Upper lobe of right lung (tissue), 1 donor: ENCODE measurements at places on chromosomes 4 and X.
A peak's percentile ranks its signal among the peaks of the same experiment; 100 is the strongest.

GRCh38 chr4:71783972-71784371 lies at the start of gene GC:
GC (minus strand) TSS chr4:71784079; CDS start chr4:71784018, 61 bp downstream.
- no peaks in the 10 kb centered on the region for H3K4me1 ChIP-seq
- no peak within 1 kb of the TSS for H3K27ac ChIP-seq
- no peaks in the 10 kb centered on the region for H3K27me3 ChIP-seq
- H3K36me3 ChIP-seq: no peaks in the 10 kb centered on the region

DNA sequence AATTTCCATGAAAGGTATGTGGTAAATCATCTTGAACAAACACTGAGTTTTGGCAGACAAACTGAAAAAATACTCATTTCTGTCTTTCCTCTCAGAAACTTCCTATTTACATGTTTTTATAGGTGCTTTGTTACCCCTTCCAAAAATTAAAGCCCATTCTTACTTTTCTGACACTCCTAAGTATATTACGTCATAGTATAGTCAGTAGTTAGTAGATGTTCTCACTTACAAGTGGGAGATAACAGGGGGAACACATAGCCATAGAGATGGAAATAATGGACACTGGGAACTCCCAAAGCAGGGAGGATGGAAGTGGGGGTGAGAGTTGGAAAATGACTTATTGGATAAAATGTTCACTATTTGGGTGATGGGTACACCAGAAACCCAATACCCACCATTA lies 28.8 kb downstream of the TXK start:
- no peaks in the 10 kb centered on the region for H3K27me3 ChIP-seq
- no peak overlapping the region for H3K27ac ChIP-seq
- H3K4me1 ChIP-seq: no peaks in the 10 kb centered on the region
- no peak for DNase-seq

GRCh38 chrX:47283015-47283771 lies 50.4 kb downstream of the USP11 start:
- no peaks in the 10 kb centered on the region for H3K4me1 ChIP-seq
- no peak overlapping the region for H3K4me3 ChIP-seq
- no peaks in the 10 kb centered on the region for H3K27me3 ChIP-seq
- no peaks in the 10 kb centered on the region for H3K36me3 ChIP-seq

- no peaks in the 10 kb centered on the region for H3K36me3 ChIP-seq
- H3K4me1 ChIP-seq: no peaks in the 10 kb centered on the region
- DNase-seq: no peak
- H3K4me3 ChIP-seq: no peak overlapping the region
- H3K27ac ChIP-seq: no peak overlapping the region
Observed at GRCh38 chr4:152510349-152511147, 25.3 kb downstream of the FBXW7 start.

GRCh38 chr4:24010994-24011393 lies 121.1 kb upstream of the PPARGC1A start:
- no peaks in the 10 kb centered on the region for H3K27me3 ChIP-seq
- no peak overlapping the region for H3K27ac ChIP-seq
- no peak for DNase-seq
- no peaks in the 10 kb centered on the region for H3K4me1 ChIP-seq
- no peaks in the 10 kb centered on the region for H3K36me3 ChIP-seq
- H3K4me3 ChIP-seq: no peak overlapping the region

DNA sequence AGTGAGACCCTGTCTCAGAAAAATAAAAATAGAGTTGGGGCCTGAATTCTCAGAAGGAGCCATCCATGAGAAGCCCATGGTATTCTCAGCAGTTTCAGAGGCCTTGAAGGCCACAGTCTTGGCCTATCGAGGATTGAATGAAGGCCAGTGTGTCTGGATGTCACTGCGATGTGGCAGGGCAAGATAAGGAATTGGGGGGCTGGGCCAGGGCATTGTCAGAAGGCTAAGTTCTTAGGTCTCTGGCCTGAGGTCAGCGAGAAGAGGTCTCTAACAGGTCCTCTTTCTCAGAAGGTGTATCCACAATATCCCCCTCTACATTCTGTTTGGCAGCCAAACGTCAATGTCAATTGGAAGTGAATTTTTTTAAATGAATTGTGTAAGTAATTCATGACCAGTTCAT lies 5.7 kb downstream of the ZNF275 start:
- H3K27ac ChIP-seq: no peak overlapping the region
- H3K4me3 ChIP-seq: no peak overlapping the region
- H3K27me3 ChIP-seq: no peaks in the 10 kb centered on the region
- H3K4me1 ChIP-seq: no peaks in the 10 kb centered on the region
- DNase-seq: no peak

DNA sequence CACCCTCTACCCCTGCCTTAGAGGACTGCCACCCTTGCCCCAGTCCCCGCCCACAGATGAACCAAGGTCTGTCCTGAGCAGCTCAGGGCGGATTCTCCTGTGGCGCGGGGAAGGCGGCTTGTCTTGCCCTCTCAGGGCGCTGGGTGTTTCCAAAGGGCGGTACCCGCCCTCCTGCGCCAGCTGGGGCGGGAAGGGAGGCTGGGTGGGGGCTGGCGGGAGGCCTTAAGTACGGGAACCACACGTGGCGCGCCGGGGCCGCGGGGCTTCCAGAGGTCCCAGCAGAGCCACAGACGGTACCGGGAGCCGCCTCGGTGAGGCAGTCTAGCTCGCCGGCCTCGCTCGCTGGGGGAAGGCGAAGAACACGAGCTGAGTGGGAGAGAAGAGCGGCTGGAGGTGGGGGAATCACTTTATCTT lies 361.1 kb downstream of the MID1IP1 start:
- no peak overlapping the region for H3K27ac ChIP-seq
- H3K36me3 ChIP-seq: no peaks in the 10 kb centered on the region
- peak; percentile 67 for DNase-seq
- H3K4me3 ChIP-seq: peak overlapping the region; percentile 14
- H3K27me3 ChIP-seq: no peaks in the 10 kb centered on the region

DNA sequence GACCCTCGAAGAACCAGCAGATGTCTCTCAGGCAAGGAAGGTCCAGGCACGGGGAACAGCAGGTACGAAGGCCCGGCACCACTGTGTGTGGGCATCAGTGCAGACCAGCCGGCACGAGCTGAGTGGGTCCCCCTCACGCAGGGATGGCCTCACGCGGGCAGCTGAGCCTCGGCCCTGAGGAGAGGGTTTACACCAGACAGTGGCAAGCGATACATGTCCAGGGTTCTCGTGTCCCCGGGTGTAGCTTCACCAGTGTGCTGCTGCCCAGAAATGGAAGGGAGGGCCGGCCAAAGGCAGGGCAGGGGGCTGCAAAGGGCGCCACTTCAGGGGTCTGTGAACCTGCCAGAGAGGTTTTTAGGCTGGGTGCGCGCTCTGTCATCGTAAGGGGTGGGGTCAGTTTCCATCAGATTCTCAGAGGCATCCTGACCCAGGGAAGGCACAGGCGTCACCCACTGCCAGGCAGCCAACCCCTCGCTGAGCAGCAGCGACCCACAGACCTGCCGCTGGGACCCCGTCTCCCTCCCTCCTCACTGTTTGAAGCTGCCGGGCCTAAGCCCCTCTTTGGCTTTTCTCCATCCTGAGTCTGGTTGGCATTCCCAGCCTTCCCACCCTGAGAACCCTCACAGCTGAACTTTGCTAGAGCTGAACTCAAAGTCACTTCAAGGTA lies 107.0 kb downstream of the CPZ start:
- no peak overlapping the region for H3K27ac ChIP-seq
- H3K36me3 ChIP-seq: no peaks in the 10 kb centered on the region
- peak; percentile 40 for DNase-seq
- H3K27me3 ChIP-seq: peaks cover 35% of the 10 kb centered on the region
- no peaks in the 10 kb centered on the region for H3K4me1 ChIP-seq

DNA sequence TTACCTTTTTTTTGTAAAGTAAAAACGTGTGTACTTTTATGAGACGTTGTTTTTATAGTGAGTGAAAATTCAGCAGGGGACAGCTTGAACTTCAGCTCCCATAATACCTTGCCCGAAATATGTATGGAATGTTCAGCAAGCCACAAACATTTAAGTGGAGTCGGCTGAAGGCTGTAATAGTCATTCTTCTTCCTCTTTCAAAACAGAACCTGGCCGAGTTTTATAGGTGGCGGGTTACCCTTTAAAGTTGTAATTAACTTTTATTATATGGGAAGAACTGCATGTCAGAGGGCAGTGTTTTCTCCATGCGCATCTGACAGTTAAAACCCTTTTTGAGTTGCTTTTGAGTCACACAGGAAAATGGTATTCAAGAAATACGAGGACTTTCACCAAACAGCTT lies 50.7 kb downstream of the CLDN34 start:
- peaks cover 1% of the 10 kb centered on the region for H3K4me1 ChIP-seq
- peak overlapping the region; percentile 60 for H3K4me3 ChIP-seq
- no peaks in the 10 kb centered on the region for H3K27me3 ChIP-seq
- H3K27ac ChIP-seq: peak overlapping the region; percentile 86
- H3K36me3 ChIP-seq: no peaks in the 10 kb centered on the region

GRCh38 chr4:66178906-66179305 lies 508.6 kb upstream of the EPHA5 start:
- no peak overlapping the region for H3K4me3 ChIP-seq
- H3K27ac ChIP-seq: no peak overlapping the region
- no peaks in the 10 kb centered on the region for H3K27me3 ChIP-seq
- H3K36me3 ChIP-seq: no peaks in the 10 kb centered on the region
- H3K4me1 ChIP-seq: no peaks in the 10 kb centered on the region

- H3K27ac ChIP-seq: no peak overlapping the region
- H3K4me1 ChIP-seq: no peaks in the 10 kb centered on the region
- H3K36me3 ChIP-seq: no peaks in the 10 kb centered on the region
- H3K4me3 ChIP-seq: no peak overlapping the region
- no peaks in the 10 kb centered on the region for H3K27me3 ChIP-seq
Observed at GRCh38 chr4:64564126-64564525, 154.9 kb upstream of the TECRL start.

- H3K36me3 ChIP-seq: no peaks in the 10 kb centered on the region
- H3K4me1 ChIP-seq: no peaks in the 10 kb centered on the region
- H3K27me3 ChIP-seq: no peaks in the 10 kb centered on the region
- H3K27ac ChIP-seq: no peak overlapping the region
Observed at GRCh38 chr4:76055016-76055415, 19.1 kb upstream of the CXCL11 start.

GRCh38 chr4:156388826-156389225 lies 435.2 kb upstream of the CTSO start:
- H3K4me1 ChIP-seq: no peaks in the 10 kb centered on the region
- no peaks in the 10 kb centered on the region for H3K27me3 ChIP-seq
- no peak for DNase-seq
- H3K27ac ChIP-seq: no peak overlapping the region

GRCh38 chrX:31355206-31355955 lies 283.5 kb upstream of the FTHL17 start:
- H3K4me1 ChIP-seq: no peaks in the 10 kb centered on the region
- DNase-seq: no peak
- no peaks in the 10 kb centered on the region for H3K36me3 ChIP-seq
- no peak overlapping the region for H3K27ac ChIP-seq
- no peaks in the 10 kb centered on the region for H3K27me3 ChIP-seq
- no peak overlapping the region for H3K4me3 ChIP-seq

GRCh38 chr4:140116442-140117104 lies 37.4 kb downstream of the MAML3 start:
- H3K36me3 ChIP-seq: no peaks in the 10 kb centered on the region
- no peak overlapping the region for H3K4me3 ChIP-seq
- no peaks in the 10 kb centered on the region for H3K27me3 ChIP-seq
- H3K27ac ChIP-seq: no peak overlapping the region

DNA sequence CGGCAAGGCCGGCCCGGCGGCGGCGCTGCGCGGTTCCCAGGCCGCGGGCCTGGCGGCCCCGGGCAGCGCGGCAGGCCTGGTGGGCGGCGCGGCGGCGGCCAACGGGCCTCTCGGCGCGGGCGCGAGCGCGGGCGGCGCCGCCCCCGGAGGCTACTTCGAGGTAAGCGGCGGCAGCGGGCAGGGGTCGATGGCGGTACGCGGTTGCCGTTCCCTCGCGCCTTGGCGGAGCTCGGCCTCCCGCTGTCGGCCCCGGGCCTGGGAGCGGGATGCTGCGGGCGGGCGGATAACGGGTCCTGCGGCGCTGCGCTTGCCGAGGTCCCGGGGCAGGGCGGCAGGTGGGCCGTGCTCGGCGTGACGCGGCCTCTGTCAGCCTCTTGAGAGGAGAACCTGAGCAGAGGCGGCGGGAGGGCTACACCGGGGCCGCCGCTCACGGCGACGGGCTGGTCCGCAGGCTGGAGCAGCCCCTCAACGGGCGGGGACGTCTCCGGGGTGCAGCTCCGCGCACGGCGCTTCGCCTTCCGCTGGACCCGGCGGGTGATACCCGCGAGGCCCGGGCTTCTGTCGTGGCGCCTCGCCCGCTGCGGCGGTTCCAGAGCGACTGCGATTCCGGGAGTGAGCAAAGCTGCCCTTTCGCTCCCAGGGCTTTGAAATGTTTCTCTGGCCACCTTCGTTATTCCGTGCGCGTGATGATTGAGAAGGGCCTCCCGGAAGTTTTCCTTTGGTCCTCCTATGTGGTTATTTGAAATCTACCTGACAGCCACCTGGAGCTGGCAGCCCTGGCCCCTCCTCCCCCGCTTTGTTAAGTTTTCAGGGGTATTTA lies 774 bp downstream of the FAM193A start:
- DNase-seq: peak; percentile 86
- H3K4me3 ChIP-seq: peak overlapping the region; percentile 91

DNA sequence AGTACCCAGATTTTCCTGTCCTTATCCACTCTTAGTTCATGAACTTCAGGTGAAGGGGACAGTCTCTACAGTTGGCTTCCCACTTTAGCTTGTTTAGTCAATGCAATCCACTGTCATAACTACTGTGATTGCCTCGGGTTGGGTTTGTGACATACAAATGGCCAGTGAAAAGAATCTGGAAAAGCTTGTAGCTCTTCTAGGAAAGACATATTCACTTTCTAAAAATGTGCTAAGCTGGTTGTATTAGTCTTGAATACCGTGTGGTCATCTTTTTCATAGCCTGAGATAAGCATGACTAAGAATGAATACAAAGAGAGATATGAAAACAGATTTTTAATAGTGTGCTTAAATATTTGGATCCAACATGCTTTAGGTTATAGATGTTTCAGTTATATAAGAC lies 1443.5 kb upstream of the IGFBP7 start:
- no peaks in the 10 kb centered on the region for H3K4me1 ChIP-seq
- no peak for DNase-seq
- no peak overlapping the region for H3K27ac ChIP-seq
- H3K4me3 ChIP-seq: no peak overlapping the region
- H3K36me3 ChIP-seq: no peaks in the 10 kb centered on the region

DNA sequence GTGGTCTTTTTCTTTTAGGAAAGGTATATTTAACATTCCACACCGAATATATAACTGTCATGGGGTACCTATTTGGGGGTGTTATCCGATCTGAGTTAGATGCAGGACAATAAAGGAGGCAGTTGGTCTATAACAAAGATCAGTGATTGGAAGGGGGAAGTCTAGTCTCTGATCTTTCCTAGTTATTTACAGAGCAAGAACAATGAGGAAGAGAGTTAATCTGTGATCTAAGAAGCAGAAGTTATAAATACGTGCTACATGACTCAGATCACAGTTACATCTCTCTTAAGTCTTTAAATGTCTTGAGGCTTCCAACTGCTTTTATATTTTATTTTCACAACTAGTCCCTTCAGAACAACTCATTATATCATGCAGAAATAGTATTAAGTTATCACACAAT lies 33.2 kb upstream of the ARMCX4 start:
- no peak for DNase-seq
- no peaks in the 10 kb centered on the region for H3K36me3 ChIP-seq
- peaks cover 6% of the 10 kb centered on the region for H3K4me1 ChIP-seq
- no peaks in the 10 kb centered on the region for H3K27me3 ChIP-seq
- no peak overlapping the region for H3K4me3 ChIP-seq

- DNase-seq: no peak
- no peak overlapping the region for H3K4me3 ChIP-seq
- H3K4me1 ChIP-seq: no peaks in the 10 kb centered on the region
- no peaks in the 10 kb centered on the region for H3K36me3 ChIP-seq
- no peak overlapping the region for H3K27ac ChIP-seq
Observed at GRCh38 chr4:95304898-95305297, 243.9 kb downstream of the UNC5C start.
